ENCODE measurements at places on chromosomes 13 and 19.

DNA sequence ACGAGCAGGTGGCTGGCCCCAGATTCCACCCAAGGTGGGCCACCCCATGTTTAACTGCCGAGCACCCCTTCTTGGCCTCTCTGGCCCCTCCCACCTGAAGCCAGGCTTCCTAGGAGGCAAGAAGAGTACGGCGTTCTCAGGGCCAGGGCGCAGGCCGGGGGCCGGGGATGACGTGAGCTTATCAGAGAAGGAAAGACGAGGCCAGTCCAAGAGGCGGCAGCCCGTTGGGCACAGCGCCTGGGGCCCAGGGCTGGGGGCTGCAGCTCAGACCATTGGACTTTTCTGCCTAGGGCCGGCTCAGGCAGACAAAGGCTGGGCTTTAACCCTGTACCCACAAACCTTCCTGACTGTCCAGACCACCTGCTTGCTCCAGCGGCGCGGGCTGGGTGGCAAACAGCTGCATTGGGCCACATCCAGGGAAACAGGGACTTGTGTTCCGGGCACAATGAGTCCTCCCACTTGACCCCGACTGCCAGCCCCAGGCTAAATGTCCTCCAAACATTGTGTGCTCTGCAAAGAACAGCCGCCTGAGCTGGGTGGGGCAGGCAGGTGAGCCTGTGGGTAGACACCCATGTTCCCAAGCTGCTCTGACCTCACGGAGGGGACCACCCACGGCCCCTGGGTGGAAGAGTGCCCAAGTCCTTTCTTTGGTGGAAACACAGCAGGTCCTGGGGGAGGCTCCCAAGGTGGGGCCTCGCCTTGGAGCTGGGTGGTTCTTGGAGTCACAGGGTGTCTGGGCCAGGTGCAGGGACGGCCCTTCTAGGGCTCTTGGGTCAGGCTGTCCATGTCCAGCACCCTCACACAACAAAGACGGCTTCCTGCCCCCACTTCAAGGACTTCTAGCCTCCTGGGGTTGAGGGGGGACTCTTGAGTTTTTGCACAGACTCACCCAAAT is 21.9 kb downstream of the COMP start:
- DNase-seq: no peak

DNA sequence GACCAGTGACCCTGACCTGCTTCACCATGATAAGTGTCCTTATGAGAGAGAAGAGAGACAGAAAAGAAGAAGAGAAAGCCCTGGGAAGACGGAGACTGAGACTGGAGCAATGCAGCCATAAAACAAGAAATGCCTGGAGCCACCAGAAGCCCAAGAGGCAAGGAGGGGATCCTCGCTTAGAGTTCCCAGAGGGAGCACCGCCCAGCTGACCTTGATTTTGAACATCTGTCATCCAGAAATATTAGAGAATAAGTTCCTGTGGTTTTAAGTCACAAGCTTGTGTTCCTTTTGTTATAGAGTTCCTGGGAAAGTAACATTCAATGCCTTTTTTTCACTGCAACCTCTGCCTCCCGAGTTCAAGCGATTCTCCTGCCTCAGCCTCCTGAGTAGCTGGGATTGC is 20.2 kb downstream of the CERS1 start:
- no peak for DNase-seq

DNA sequence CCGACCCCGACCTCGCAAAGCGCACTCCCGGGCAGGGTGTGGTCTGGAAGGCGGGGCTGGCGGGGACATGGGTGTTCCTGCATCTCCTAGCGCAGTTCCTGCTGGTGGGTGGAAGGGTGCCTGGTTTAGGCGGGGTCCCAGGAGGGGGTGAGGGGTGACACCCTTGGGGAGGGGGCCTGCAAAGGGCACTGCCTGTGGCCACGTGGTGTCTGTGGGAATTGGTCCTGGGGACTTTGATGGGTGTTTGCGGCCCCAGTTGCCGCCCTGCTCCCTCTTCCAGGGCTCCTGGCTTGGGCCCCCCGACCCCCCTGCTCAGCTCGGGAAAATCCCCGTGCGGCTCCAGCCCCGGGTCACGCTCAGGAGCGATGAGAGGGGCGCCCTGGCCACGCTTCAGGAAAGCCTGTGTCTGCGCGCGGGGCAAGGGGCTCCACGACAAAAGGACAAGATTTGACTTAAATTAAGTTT is 19.1 kb downstream of the WTIP start:
- peak; percentile 42 for DNase-seq

DNA sequence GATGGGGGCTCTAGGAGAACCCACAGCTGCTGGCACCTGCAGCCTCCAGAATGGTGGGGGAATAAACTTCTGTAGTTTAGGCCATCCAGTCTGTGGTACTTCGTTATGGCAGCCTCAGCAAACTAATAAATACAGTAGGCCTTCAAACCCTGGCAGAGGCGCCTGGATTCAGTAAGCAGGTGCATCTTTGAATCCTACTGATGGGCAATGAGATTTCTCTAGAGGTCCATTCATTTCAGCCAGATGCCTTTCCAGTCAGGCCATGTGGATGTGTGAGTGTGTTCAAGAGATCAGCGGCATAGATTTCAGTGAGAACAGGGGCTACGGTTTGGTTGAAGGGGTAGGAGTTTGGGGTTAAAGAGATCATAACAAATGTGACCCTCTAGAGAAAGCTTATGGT is 183.5 kb upstream of the RNF113B start:
- DNase-seq: no peak

DNA sequence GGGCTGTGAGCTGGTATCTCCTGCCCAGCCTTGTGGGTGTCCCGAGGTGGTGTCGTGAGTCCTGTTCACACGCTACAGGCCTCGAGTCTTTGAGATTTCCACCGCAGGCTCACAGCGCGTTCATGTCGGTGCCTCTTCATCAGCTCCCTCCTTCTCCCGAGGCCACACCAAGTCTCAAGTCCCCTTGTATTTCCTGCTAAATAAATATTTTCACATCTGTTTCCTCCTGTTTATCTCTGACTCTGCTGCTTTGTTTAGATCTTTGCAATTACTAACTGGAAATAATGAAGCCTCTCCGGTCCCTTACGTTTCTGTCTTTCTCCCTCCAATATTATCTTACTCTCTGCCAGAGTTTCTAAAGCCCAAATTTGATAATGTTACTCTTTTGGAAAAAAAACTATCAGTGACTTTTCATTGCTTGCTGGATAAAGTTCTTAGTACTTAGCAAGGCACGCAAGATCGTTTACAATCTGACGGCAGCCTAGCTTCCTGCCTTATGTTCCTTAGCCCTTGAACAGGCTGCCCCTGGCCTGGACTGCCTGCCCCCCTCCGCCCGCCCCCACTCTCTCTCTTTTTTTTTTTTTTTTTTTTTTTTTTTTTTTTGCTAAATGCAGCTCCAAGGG is 130.5 kb upstream of the RNF113B start:
- no peak for DNase-seq

- no peak for DNase-seq
Observed at GRCh38 chr13:88217372-88217771, 546.2 kb downstream of the SLITRK5 start.

DNA sequence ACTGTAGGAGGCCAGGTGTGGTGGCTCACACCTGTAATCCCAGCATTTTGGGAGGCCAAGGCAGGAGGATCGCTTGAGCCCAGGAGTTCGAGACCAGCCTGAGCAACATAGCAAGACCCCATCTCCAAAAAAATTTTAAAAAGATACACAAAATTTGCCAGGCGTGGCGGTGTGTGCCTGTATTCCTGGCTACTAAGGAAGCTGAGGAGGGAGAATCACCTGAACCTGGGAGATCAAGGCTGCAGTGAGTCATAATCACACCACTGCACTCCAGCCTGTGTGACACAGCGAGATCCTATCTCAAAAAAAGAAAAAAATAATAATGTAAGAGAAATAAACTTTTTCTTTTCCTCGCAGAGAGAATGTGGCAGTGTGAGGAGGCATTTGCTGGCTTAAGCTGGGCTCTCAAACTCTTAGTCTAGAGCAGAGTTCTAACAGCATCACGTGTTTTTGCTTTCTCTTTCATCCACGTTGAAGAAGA is 21.1 kb downstream of the FAM187B start:
- no peak for DNase-seq

- DNase-seq: no peak
Observed at GRCh38 chr19:3455960-3456601, 24.2 kb downstream of the SMIM24 start.

- DNase-seq: no peak
Observed at GRCh38 chr19:7734220-7735203, 2.6 kb upstream of the CLEC4G start.

DNA sequence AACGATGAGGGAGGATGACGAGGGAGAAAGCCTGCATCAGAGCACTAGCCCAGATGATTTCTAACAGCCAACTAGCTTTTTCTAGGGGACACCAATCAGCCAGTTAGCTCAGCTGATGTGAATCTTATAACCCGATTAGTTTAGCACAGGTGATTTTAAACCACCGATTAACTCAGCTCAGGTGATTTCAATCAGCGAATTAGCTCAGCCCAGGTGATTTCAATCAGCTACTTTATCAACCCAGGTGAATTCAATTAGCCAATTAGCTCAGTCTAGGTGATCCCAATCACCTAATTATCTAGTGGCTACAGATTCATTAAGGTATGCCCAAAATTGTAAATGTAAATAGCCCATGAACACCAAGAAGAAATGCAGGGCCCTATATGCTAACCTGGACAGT is 146.9 kb downstream of the ZNF486 start:
- DNase-seq: no peak

DNA sequence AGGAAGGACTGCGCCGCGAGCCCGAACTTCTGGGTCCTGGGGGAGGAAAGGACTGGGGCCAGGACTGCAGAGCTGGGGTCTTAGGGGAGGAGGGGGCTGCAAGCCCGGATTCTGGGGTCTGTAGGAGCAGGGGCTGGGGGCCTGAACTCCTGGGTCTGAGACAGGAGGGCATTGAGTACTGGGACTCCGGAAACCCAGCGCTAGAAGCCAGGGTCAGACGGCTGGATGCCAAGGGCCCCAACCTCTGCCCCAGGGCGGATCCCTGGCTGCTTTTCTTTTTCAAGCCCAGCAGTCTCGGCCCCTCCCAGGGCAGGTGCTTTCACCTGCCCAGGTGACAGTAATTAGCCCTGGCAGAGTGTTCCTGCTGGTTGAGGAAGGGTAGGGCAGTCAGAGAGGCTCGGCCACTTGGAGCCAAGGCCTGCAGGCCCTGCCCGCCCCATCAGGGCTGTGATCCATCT is 2.3 kb downstream of the MYH14 start:
- DNase-seq: no peak

DNA sequence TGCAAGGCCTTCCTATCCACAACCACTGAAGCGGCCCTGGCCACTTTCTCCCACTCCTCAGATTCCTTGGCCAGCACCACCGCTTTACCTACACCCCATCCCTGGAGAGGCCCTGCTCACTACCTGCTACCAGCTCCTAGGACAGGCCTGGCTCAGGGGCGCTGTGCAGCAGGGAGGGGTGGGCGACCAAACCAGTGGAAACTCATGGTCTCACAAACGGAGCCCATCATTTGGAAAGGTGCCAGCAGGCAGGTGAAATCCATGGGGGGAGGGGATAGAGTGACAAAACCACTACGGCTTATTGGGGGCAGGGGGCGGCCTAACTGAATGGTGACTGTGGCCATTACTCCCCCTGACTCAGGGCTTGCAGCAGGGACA is 27.6 kb downstream of the C19orf47 start:
- no peak for DNase-seq

GRCh38 chr13:76455960-76456359 is 430.2 kb downstream of the KCTD12 start:
- no peak for DNase-seq

GRCh38 chr19:46241626-46242025 is 12.1 kb downstream of the IGFL1 start:
- no peak for DNase-seq

- no peak for DNase-seq
Observed at GRCh38 chr19:51150627-51151026, 8.5 kb downstream of the SIGLEC7 start.

GRCh38 chr13:27261396-27261795 is 9.2 kb upstream of the RASL11A start:
- DNase-seq: no peak

DNA sequence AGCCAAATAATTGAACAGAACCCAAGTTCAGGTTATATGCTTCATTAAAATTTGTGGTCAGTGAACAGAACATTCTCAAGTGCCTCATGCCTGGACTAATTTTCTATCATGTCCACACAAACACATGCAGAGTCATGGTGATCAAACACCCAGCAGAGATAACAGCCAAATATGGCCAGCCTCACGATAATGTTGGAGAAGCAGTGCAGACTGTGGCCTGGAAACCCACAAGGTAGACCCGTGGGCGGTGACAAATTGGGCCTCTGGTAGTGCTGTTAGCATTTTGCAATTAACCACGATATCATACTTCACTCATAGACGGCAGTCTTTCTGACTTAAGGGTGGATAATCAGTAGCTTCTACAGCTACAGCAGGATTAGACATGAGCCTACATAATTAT is 35.0 kb upstream of the VWA8 start:
- no peak for DNase-seq

GRCh38 chr13:110965038-110965754 is 50.3 kb upstream of the ANKRD10 start:
- no peak for DNase-seq

DNA sequence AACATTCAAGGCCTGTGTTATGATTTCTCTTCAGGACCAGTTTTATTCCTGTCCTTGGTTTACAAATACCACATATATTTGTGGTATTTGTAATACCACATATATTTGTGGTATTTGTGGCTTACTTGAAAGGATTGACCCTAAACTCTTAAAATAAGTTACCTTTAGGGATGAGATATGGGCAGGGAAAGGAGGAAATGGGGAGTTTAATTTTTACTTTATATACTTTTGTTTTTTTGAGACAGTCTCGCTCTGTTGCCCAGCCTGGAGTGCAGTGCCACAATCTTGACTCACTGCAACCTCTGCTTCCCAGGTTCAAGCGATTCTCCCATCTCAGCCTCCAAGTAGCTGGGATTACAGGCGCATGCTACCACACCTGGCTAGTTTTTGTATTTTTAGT is 2.3 kb upstream of the TGDS start:
- DNase-seq: no peak

- no peak for DNase-seq
Observed at GRCh38 chr13:56909896-56910600, 230.7 kb upstream of the PRR20A start.

GRCh38 chr13:34762312-34762711 is 179.8 kb upstream of the NBEA start:
- no peak for DNase-seq

DNA sequence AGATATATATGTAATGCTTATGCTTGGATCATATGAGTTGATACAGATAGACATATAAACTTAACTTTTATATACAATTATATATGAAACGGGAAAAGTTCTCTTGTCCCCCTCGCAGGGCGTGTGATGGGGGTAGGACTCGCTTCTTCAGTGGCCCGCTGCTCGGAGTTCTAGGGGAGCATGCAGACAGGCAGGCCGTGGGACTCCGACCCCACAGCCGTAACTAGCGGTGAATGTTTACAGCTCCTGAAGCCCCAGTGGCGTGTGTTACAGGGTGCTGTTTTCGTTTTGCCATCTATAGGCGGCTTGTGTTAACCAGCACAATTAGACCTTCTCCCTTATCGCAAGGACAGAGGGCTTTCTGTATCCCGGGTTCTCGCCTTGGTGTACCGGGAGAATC is 1899.8 kb downstream of the PCDH9 start:
- DNase-seq: no peak

GRCh38 chr13:51862957-51863356 is 1.2 kb downstream of the CCDC70 start:
- no peak for DNase-seq
